ENCODE measurements at places on chromosomes 1 and 21.
A peak's percentile ranks its signal among the peaks of the same experiment; 100 is the strongest.

DNA sequence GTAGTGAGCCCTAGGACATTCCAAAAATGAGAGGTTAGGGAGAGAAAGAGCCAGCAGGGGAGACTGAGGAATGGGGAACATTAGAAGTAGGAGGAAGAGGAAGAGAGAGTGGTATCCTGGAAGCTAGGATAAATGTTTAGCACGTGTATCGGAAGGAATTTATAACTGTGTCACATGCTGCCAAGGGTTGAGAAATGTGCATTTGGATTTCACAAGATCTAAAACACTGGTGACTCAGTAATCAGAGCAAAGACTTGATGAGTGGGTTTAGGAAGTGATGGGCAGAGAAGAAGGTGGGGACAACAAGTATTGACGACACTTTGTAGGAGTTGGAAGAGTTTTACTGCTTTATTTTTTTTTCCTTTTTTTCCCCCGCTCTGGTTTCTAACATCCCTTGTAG lies 193.9 kb downstream of the FMN2 start:
- no peak for DNase-seq

- no peak for DNase-seq
Measured at GRCh38 chr1:24572301-24572700, 16.4 kb downstream of the NCMAP start.

GRCh38 chr1:70372426-70372825 lies 17.9 kb upstream of the ANKRD13C start:
- no peak for DNase-seq

DNA sequence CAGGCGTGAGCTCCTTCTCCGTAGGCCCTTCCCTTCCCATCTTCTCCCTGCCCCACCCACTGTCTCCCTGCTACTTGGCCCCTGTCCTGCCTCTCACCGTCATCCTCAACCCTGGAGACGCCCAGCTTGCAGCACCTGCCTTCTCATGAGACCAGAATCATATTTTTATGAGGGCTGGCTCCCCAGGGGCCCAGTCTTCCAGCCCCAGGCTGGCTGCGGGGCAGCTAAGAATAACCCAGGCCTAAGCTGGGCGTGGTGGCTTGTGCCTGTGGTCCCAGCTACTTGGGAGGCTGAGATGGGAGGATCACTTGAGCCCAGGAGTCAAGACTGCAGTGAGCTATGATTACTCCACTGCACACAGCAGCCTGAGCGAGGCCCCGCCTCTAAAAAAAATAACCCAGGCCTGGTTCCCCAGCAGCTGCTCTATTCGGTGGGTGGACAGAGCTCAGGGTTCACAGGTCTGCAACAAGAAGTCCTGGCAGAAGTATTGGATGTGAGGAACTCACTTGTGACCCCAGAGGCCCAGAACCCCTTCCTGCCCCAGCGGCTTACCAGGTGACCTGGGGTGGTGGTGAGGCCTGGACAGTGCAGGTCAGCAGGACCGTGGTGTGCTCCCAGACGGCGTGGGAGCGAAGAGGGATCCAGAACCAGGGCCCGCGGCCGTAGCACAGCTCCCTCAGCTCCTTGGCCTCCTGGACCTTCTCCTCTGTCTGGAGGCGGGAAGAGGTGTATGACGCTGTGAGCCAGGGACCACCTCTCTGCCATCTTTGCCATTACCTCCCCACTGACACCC lies 6.4 kb downstream of the MYOM3 start:
- no peak for DNase-seq

- no peak for DNase-seq
Measured at GRCh38 chr1:11456965-11457364, 22.0 kb upstream of the DISP3 start.

DNA sequence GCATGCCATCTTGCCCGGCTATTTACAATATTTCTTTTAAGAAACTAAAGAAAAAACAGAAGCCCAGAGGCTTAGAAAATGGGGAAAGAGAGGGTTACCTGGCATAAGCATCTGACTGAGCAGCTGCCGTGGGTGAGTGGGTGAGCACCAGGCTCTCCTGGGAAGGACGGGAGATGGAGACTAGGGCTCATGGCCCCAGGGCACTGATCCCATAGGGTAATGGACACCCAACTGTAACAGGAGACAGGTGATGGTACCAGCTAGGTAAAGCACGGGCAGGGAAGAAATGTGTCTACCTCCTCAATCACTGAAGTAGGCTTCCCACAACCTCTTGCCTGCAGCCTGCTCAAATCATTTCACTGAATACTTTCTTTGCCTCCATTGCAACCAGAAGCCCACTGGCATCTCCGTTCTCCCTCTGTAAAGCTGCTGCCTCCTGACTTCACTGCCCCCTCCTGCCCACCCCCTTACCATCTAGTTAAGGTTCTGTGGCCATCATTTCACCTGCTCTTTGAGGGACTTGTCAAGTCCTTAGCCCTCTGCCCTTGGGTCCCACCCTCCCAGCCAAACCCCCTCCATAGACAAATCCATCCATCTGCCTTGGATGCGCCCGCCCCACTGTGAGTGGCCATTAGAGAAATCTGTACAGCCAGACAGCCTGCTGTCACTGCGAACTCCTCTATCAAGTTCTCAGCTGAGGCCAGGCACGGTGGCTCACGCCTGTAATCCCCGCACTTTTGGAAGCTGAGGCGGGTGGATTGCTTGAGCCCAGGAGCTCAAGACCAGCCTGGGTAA lies 6.2 kb downstream of the TMEM125 start:
- no peak for DNase-seq

- no peak for DNase-seq
Measured at GRCh38 chr1:91835087-91835521, 50.8 kb downstream of the TGFBR3 start.

GRCh38 chr1:211133836-211134669 lies at the start of gene KCNH1:
TSS of gene KCNH1 (minus strand) at chr1:211134148. CDS start at chr1:211133945, 203 bp downstream.
- DNase-seq = peak; percentile 91

GRCh38 chr1:44848456-44849181 lies 5.6 kb upstream of the PTCH2 start:
- DNase-seq = no peak

- DNase-seq = no peak
Measured at GRCh38 chr1:245332085-245332484, 177.3 kb downstream of the KIF26B start.

- DNase-seq = no peak
Measured at GRCh38 chr1:200217703-200218102, 190.2 kb downstream of the NR5A2 start.

DNA sequence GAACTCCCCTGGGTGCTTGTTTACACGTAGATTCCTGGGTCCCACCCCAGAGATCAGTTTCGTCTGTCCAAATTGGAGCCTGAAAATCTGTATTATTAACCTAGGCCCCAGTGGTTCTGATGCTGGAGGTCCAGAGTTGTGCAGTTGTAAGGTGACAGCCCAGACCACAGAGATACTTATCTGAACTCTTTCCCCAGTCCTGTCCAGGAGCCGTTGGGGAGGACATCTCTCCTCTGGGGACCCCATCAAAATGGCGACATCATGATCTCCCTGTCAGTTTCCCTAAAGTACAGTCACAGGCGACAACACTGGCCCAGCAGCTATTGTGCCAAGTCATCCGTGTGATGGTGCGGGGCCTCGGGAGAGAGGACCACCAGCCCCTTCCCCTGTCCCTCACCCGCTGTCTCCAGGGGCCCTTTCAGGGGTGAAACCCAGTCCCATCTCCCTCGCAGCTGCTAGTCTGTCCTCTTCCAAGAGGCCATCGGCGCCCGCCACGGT lies 749 bp upstream of the EFHD2 start:
- no peak for DNase-seq

GRCh38 chr21:34812504-34813265 lies 143.9 kb downstream of the CLIC6 start:
- no peak for DNase-seq

DNA sequence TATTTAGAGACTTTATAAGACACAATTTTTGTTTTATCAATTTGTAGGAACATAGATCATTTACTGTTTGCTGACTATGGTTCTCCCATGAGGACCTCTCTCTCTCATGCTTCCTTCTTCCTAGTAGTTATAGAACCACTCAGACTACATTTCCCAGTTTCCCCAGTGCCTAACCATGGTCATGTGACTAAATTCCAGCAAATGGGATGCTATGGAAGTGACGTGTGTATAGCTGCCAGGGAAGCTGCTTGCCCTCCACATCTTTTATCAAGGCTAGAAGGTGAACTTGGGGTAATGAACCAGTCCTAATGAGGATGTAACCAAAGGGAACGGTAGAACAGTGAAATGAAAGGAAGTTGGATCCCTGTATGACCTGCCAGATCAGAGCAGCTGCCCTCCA lies 184.0 kb downstream of the MIS18A start:
- no peak for DNase-seq

- peak; percentile 64 for DNase-seq
Measured at GRCh38 chr1:53182111-53182593, 14.5 kb upstream of the CPT2 start.

DNA sequence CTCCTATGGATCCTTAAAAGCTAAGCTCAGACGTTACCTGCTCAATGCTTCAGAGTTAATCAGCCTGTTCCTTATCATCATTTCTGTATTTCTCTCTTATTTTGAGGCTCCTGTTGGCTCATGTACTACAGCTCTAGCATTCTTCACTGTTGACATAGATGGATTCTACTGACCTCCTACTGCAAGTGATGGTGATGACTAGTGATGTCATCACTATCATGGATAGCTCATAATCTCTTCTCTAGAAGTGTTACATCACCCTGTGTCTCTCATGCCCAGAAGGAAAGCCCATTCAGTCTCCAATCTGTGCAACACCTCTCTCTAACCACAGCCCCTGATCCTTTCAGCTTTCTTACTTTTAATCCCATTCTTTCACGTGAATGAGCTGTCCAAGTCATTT lies 168.2 kb upstream of the DPT start:
- no peak for DNase-seq

DNA sequence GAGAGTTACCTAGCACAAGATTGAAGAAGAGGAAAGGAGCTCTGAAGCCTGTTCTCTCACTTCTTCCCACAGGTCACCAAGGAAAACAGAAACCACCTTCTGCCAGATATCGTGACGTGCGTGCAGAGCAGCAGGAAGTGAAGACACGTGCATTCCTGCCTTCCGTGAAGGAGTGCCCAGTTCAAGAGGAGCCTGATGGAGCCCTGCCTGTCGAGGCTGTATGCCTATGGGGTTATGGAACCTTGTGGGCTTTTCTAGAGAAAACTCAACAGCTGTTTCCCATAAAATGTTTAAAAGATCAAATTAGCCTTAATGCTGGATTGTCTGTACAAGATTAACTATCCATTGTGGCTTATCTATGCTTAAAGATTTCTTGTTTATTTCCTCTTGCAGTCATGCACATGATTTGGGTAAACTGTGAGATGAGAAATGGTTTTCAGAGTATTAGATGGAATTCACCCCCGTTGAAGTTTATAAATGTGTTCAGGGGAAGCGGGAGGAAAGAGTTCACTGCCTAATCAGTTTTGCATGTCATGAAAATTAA lies 27.8 kb downstream of the NTPCR start:
- no peak for DNase-seq

DNA sequence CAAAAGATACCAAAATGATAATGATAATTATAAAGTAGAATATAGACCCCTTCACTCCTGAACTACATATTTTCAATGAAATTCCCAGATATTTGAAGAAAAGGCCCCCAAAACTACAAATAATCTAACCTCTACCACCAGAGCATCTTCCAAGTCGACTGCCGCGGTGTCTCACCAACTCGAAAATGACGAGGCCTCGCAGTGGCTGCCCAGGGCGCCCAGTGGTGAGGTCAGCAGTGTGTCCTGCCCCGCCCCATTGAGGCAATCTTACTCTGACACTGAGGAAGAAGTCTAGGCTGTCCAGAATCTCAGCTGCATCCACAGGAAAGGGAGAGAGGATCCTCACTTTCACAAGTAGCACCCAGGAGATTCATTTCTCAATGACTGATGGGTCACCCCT lies 5.2 kb downstream of the DUSP10 start:
- DNase-seq = no peak

DNA sequence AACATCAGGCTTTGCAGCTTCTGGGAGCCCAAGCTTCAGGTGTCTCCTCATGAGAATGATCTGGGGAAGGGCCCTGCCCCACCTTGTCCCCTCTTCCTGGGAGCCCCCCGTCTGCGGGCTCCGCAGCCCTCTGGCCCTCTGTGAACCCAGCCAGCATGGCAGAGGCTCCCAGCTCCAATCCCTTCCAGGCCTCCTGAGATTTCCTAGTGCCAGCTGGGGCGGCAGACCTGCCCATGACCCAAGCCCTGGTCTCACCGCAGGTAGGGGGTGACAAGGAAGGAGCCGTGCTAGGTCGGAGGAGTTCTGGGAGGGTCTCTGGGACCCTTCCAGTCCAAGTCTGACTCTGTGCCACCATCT lies 7.7 kb downstream of the PLEKHG5 start:
- no peak for DNase-seq

GRCh38 chr1:164320790-164321731 lies 237.9 kb upstream of the PBX1 start:
- DNase-seq = no peak

- no peak for DNase-seq
Measured at GRCh38 chr1:209199822-209200221, 383.7 kb upstream of the CAMK1G start.

DNA sequence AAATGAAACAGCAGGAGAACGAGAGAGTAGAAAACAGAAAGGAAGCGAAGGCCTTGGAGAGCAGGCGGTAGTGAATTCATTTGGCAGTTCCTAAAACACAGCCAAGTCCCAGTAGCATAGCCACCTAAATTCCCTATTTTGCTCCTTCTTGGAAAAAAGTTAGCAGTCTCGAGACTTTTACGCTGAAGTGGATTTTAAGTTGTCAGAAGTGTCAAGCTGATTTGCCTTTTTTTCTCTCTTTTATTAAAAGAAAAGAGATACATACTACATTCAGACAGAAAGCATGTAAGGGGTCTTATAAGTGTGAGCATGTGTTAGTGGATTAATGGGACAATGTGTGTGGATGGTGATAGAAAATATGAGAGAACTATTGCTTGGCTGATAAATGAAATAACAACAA lies 19.2 kb downstream of the NFIA start:
- no peak for DNase-seq

- no peak for DNase-seq
Measured at GRCh38 chr21:42346866-42347600, 3.8 kb downstream of the TFF2 start.

DNA sequence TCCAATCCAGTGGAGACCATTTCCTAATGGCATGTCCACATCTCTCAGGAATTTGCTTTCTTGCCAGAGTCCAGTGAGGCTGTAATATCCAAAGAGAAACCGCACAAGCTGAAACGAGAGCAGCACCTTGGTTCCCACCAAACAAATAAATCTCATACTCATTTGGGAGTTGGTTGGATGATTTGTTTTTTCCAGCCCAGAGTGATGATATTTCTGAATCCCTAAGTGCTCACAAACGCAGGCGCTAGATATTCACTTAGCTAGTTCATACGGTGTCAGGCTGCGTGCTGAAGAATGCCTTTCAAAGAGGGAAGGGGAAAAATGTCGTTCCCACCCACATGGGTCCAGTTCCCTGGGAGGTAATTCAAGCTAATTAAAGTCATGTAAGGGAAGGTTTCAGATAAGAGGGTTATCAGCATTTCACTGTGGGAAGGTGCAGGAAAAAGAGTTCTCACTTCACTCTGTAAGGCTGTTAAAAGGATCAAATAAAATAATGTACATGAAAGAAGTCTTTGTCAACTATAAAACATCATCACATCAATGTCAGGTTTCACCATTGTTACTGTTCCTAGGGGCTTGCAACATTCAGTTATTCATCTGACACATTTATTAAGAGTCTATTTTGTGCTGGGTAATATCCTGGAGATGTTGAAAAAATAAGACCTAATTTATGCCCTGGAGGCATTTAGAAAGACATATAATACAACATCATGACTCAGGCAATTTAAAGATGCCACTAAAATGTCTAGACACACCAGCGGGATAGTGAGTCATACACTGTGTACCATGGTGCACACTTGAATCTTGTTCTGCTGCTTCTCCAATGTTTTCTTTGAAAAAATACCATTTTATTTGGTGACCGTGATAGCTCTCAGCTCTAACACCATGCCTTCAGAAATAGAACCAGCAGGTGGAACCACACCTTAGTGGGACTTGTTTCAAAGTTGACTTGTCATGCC lies 19.3 kb downstream of the DPT start:
- no peak for DNase-seq

Data from NCI-H1105 (cell line).